ENCODE measurements at places on chromosomes 2 and 18. TPM values are rescaled to one million over a fixed set of nuclear protein-coding genes. Genes with fewer than 3 reads are reported as not detected.

DSG2 gene
- total RNA-seq: 0.19 TPM

C2orf15 gene
- total RNA-seq: 0.19 TPM

VSNL1 gene
- total RNA-seq: 0.85 TPM

AGXT gene
- not detected for total RNA-seq

RUFY4 gene
- not detected for total RNA-seq

COA5 gene
- total RNA-seq: 18.2 TPM

WDR35 gene
- 10.7 TPM for total RNA-seq

SLC5A7 gene
- not detected for total RNA-seq

LRRC30 gene
- total RNA-seq: not detected

MAP3K19 gene
- not detected for total RNA-seq

ARL5A gene
- 82.6 TPM for total RNA-seq

CHRND gene
- total RNA-seq: not detected

DLX1 gene
- total RNA-seq: 2.1 TPM

Measured in regular cardiac myocyte (primary cell).